KG1 (cell line): ENCODE measurements at places on chromosomes 3 and 15.

- DNase-seq = no peak
These were observed 2.8 kb downstream of the FOXB1 start for GRCh38 chr15:60006873-60007272.

DNA sequence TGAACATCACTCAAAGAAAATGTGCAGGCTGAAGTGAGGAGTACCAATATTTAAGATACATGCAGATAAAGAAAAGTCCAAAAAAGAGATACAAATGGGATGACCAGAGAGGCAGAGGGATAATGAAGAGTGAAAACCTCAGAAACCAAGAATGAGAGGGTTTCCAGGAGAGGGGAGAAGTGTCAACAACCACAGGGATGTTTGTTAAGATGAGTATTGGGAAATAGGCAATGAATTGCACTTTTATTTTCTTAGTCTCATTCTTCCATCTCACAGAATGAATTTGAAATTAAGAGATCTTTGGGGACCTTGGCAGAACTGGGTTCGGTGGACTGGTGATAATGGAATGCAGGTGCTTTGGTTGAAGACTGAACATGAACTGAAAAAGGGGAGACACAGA lies 102.5 kb downstream of the ECT2 start:
- no peak for DNase-seq

- DNase-seq = no peak
These were observed 75.6 kb upstream of the CHRNB4 start for GRCh38 chr15:78716651-78717050.

- DNase-seq = no peak
These were observed 29.8 kb downstream of the GNB4 start for GRCh38 chr3:179421500-179421899.

DNA sequence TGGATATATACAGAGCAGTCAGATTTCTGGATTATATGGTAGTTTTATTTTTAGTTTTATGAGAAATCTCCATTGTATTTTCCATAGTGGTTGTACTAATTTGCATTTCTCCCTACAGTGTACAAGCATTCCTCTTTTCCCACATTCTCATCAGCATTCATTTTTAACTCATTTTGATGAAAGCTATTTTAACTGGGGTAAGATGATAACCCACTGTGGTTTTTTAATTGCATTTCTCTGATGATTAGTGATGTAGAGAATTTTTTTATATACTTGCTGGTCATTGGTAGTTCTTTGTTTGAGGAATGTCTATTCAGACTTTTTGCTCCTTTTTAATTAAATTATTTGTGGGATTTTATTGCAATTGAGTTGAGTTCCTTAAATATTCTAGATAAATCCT lies 903.6 kb downstream of the DIPK2A start:
- DNase-seq = no peak

DNA sequence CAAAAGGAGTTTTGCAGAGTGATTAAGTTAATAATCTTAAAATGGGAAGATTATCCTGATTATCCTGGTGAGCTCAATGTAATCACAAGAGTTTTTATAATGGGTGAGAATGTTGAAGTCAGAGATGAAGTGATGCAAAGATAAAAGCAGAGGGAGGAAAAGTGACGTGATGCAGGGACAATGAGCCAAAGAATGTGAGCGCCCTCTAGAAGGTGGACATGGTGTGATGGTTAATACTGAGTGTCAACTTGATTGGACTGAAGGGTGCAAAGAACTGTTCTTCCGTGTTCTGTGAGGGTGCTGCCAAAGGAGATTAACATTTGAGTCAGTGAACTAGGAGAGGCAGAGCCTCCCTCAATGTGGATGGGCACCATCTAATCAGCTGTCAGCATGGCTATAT lies 569.6 kb upstream of the AGTR1 start:
- DNase-seq = no peak

- DNase-seq = no peak
These were observed 10.5 kb downstream of the GABRG3 start for GRCh38 chr15:26981492-26981891.

- no peak for DNase-seq
These were observed 9.8 kb downstream of the HMCES start for GRCh38 chr3:129288446-129288845.

DNA sequence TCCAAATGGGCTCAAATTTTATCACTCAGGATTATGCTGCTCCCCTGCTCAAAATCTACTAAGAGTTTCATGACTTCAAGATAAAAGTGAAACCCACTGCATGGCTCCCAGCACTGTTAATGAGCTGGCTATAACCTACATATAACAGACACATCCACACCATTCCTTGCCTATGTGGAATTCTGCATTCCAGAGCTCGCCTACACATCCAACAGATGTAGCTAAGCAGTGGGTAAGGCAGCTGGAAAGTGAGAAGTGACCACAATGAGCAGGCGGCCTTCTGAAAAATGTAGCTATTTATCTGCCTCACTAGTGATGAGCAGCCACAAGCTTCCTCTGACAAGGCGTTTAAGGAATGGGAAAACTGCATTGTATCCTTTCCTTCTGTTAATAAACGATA lies 92.0 kb upstream of the TRIM42 start:
- no peak for DNase-seq

GRCh38 chr3:29705906-29706844 lies 425.3 kb downstream of the RBMS3 start:
- DNase-seq = no peak

DNA sequence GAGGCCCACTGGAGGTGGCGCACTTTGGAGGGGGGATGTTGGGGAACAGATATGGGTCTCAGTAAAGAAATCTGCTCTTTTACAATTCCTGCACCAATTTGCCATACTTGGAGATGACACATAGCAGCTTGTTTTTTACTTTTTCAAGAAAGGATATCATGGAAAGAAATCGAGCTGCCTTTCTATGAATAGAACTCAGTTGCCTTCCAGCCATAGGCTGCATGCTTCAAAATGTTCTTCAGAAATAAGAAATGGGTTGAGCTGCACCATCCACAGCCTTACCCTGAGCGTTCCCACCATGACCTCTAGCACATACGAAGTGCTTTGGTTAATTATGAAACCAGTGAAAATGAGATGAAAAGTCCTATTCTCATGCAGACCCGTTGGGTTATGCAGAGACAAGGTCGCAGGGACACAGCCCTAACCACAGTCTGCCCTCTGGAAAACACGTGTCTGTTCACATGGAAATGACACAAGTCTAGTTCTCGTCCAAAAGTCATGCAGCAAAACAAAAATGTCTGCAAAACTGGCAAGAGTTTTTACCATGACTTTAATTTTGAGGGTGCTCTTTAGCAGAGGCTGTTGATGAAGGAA lies 36.3 kb downstream of the NGRN start:
- DNase-seq = no peak

- no peak for DNase-seq
These were observed 171.4 kb downstream of the NSUN3 start for GRCh38 chr3:94234177-94234788.
